ENCODE measurements at places on chromosomes 4 and X.

- DNase-seq: no peak
Observed at GRCh38 chr4:176300036-176300435, 19.7 kb upstream of the SPCS3 start.

DNA sequence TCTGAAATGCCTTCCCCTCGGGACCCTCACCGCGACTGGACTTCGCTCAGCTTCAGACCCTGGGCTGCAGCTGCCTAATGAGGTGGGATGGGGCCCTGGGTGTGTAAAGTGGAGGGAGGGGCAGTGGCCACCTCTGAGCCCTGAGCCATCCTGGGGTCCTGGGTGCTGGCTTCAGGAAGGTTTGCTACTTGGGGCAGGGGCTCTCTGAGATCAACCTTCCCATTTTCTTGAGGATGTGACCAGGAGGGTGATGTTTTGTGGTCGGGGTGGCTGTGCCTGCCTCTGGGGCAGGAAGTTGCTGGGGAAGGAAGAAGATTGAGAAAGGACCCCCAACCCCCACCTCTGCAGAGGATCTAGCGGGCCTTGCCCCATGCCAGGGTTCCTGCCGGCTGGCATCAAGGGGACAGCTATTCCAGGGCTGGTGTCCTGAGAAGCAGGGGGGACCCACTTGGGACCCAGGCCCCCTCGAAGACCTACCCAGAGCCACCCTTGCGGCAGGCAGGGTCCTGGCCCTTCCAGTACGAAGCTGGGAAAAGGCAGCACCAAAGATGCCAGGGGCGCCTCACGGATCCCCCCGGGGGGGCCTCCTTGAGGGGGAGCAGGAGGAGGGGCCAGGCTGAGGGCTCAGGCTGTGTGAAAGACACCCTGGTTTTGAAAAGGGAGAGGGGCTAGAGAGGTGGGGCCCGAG, 6.5 kb downstream of the SH3BP2 start:
- DNase-seq: no peak

DNA sequence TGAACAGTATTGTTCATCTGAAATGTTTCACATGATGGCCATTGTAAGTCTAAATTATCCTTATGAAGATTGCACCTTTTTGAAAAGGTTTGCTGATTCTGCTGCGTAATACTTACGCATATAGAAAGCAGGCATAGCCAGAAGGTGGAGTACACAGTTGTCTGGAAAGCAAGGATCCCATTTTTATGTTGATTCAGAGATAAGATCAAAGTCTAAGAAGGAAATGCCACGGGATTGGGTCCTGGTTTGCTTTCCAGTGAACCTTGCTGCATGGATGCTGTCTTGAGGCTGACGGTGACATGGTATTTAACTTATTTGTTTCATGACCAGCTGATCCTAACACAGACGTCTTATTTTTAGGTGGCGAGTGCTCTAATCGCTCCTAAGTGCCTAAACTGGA, 15.5 kb downstream of the MAGEA9B start:
- no peak for DNase-seq

DNA sequence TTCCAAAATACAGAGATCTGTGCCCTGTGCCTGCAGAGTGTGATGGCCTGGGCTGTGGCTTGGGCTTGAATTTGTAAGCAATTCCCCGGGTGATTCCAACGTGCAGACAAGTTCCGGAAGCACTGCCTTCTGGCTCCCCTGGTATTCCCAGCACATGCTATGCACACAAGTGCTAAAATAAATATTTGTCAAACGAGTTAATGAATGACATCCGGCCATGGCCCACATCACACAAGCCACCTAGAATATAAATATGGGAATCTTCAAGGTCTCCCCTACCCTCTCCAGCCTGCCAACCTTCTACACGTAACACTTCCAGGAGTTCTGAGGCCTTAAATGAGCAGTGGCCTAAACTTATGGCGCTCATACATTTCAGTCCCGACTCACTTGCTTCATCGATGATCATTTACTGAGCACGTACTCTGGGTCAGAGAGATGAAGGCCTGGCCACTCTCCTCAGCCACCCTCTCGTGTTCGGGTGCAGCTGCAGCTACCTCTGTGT, 21.3 kb downstream of the DCTD start:
- no peak for DNase-seq

DNA sequence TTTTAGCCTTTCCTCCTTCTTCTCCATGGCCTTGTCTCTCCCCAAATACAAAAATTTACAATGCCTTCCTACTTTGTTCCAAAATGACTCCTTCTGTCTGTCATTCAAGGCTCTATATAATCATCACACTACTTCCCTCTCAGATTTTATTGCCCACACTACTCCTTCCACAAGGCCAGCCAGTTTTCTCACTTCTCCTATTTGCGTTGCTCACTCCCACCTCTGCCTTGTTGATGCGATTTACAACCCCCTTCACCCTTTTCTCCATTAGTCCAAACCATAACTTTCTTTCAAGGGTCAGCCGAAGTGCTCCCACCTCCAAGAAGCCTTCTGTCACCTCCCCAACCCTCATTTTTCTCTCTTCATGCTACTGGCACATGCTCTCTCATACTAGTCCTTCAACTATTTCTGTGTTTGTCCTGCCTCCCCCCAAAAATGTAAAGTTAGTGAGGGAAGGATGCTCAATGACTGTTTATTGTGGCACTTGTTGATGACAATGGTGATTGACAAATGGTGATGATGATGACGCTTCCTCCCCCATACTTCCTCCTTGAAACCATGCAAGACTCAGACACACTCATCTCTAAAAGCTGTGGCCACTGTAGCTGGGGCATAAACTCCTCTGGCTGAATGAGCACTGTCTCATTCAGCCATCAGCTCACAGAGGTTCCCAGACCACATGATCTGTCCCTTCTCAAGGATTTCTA, 2.7 kb upstream of the XKRX start:
- no peak for DNase-seq

DNA sequence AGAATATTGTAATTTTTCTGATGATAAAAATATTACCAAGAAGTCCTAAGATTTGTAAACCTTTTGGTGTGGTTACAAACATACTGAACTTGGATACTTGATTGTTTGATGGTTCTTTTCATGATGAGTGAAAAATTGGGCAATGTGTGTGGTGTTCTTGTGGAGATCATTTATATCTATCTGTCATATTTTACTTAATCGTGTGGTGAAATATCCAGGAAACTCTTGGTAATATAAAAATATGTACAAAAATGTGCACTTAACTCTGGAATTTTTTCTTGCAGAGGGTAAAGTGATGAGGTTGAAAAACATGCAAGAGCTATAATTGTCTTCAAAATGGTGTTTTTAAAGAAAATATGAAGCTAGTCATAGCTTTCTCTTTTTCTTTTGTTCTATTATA, 2.8 kb downstream of the DCUN1D4 start:
- no peak for DNase-seq

- no peak for DNase-seq
Observed at GRCh38 chrX:130789793-130790192, 113.2 kb downstream of the ENOX2 start.

DNA sequence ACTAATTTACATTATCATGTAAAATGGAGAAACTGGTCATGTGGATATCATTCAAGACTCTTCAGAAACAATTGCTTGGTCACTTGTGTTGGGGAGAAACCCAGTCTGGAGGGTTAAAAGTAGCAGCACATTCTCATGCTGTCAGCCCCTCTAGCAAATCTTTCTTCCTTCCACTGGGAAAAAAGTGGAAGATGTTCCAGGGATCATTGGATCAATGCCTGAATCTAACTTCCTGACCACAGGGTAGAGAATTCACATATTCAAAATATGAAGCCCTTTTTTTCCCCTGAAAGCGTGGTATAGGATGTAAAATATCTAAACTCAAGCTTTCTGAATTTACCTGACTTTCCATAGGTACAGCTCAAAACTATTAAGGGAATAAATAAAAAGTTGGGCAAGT, 98.0 kb downstream of the CXCL13 start:
- DNase-seq: no peak

DNA sequence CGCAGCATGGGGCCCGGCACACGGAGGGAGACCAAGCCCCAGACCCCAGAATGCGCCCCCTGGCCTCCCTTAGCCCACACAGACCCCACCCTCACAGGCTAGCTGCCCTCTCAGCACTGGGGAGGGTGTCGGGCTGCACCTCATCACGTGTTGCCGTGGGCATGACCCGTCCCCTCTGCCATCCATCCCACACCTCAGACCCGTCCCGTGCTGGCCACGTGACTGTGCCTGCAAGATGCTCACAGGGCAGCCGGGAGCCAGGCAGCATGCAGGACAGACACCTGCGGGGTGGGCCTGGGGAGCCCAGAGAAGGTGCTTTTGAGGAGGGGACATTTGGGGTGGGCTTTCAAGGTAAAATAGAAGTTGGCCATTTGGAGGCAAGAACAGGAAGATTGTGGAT, 4.8 kb downstream of the MSANTD1 start:
- DNase-seq: no peak

DNA sequence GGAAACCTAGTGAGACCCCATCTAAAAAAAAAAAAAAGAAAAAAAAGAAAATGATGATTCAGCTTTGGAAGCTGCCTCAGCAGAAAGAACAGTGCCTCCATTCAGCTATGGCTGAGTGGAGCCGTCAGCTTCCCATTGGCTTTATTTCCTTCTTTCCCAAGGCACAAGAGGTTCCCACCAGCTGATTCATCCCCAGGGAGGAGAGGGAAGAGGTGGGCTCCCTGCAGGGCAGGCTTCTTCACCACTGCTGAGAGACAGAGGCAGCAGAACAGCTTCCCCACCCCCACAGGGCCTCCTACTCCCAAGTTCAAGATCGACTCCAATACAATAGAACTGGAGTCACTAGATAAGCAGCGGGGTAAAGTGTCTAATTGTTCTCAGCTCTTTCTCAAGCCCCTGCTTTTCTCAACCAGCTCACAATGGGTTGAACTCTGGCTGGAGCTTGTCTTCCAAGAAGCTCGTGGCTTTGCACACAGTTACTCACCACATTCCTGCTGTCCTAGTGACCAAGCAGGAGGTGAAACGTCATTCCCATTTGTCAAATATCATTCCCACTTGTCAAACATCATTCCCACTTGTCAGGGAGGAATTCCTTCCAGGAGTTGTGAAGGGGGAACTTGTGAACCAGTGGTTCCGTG, 47.8 kb downstream of the FHDC1 start:
- DNase-seq: no peak

DNA sequence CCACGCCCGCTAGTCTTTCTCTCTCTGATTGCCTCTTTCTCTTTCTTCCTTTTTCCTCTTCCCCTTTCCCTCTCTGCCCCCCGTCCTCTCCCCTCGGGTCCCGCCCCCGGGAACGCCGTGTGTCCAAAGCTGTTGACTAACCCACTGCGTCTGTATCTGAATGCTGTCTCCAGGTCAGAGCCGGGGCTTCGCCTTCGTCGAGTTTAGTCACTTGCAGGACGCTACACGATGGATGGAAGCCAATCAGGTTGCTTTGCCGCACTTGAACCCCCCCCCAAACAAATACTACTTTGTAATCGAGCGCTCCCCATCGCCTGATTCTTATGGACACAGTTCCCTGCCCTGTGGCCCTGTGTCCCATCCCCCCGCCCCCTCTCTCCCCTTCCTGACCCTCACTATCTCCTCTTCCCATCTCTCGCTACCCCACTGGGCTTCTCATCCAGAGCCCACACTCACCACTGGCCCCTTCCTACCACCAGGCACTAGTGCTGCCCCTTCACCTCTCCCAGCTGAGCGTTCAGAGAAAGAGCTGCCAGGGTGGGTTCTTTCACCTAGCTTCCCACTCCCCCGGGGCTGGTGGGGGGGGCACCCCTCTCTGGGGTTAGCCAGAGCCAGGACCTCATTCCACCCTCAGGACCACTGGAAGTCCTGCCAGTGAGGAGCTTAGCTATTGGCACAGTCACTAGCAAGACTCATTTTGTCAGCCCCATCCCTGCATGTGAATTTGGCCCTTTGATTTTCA, 18.6 kb upstream of the UBA1 start:
- DNase-seq: no peak

GRCh38 chr4:16122308-16122711, 38.5 kb upstream of the PROM1 start:
- DNase-seq: no peak

- no peak for DNase-seq
Observed at GRCh38 chrX:138917781-138918180, 206.3 kb upstream of the FGF13 start.

DNA sequence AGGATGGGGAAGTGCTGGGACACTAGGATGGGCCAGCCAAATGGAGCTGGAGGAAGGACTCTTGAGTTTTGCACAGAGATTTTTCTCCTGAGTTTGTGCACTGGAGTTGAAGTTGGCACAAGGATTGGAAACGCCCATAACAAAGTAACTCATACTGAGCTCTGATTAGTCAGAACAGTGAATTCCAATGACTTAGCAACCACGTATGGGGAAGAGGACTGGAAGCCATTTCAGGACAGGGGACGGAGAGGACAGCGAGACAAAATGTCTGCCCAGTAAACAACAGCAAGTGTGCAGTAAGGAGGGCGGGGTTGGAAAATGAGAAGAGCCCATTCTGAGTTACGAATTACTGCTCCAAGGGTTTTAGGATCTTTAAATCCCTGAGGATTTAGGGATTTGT, 5.9 kb downstream of the RIPPLY1 start:
- peak; percentile 6 for DNase-seq

- no peak for DNase-seq
Observed at GRCh38 chr4:44931720-44932119, 205.4 kb upstream of the GNPDA2 start.

GRCh38 chr4:70158576-70158975, 4.5 kb downstream of the PRR27 start:
- no peak for DNase-seq

- no peak for DNase-seq
Observed at GRCh38 chr4:2364654-2365053, 53.8 kb downstream of the ZFYVE28 start.

DNA sequence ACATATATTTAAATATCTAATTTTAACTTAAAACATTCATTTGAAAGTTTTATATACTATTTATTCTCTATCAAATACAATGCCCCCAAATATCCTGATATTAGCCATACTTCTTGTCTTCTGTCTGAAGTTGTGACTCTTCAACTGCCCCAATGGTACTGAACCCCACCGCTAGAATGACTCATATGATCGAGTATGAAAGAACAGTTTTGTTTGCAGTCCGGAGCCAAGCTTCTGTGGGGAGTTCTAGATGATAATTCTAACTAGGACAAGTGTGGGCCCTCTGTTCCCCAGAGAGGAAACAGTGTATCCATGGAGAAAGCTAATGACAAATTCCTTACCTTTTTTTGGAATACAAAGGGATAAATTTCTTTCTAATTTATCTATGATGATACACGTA, 24.7 kb upstream of the CT47A1 start:
- DNase-seq: no peak

DNA sequence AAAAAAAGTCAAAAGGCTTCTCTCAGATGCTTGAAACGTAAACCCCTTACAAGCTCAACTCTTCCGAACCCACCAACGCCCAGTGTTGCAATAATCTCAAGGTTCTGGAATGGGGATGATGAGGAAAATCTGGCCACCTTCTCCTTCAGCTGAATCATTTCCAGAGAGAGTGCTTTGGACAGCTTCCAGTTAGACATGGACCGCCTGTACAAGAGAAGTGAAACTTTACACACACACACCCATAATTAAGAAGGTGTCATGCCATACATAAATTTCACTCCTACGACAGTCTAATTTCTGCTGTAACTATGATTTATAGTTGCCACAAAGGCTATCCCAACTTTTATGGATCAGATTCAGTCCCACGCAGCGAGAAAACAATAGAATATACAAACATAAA, 72.3 kb downstream of the PRKG2 start:
- DNase-seq: no peak

- no peak for DNase-seq
Observed at GRCh38 chr4:85837439-85837733, 362.4 kb downstream of the ARHGAP24 start.

Measured in HFF-Myc (cell line).